Dermis microvascular lymphatic vessel endothelial cell (primary cell): ENCODE measurements at places on chromosomes 16 and 17. TPM values are rescaled to one million over a fixed set of nuclear protein-coding genes. Genes with fewer than 3 reads are reported as not detected.

TNP2 gene
- not detected in 2 replicates for total RNA-seq

ARHGDIG gene
- 0.13 TPM in 1 of 2 replicates, not detected in the other for total RNA-seq

BEAN1 gene
- total RNA-seq: 0.39 and 0.51 TPM in 2 replicates

GRAPL gene
- total RNA-seq: 23.5 and 56.0 TPM in 2 replicates

ADAMTS18 gene
- 7.4 and 25.2 TPM in 2 replicates for total RNA-seq

CDH11 gene
- 1.5 and 4.2 TPM in 2 replicates for total RNA-seq

CDK5R1 gene
- total RNA-seq: 1.3 and 1.6 TPM in 2 replicates
